ENCODE measurements at places on chromosomes 5 and 9.

DNA sequence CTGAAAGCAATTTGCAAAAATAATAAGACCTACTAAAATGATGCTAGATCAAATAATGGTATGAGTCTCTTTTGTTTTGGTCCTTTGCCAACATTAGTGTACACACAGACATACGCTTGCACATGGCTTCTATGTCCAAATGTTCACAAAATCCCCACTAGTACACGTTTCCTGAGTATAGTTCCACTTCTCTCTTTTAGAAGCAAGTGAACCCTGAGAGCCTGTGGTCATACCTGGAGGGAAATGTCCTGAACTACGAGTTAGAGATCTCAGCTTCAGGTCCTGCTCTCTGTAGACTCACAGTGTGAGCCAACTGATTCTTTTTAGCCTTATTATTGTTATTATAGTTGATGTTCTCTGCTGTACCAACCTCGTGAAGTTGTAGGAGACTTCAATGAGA is 47.3 kb upstream of the ACTBL2 start:
- no peak for DNase-seq

DNA sequence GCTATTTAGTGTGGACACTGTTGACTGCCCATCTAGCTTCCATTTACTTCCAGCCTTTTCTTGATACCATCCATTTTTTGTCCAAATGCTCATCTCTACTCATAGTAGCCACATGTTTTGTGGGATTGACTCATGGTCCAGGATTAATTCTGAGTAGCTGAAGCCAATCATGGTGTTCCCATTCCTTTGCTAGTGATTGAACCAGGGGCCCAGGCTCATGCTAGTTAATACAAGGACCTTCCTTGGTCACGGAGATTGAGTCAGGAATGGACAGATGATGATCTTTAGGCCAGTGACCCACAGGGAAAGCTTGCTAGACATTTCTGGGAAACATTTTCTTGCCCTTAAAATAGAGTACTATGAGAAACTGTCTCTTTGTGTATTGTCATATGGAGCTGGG is 272.9 kb upstream of the RIOK2 start:
- no peak for DNase-seq

GRCh38 chr5:180090769-180091546 is 19.4 kb upstream of the RNF130 start:
- no peak for DNase-seq

DNA sequence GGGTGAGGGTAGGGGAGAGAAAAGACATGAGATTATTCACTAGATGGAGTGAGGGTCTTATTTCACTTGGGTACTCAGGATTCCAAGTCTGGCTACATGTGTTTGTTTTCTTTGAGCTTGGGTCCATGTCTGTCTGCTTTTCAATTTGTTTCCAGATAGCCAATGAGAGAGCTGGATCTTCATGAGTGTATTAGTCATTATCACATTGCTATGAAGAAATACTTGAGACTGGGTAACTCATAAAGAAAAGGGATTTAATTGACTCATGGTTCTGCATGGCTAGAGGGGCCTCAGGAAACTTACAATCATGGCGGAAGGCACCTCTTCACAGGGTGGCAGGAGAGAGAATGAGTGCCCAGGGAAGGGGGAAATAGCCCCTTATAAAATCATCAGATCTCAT is 196.8 kb upstream of the TRIM32 start:
- no peak for DNase-seq

DNA sequence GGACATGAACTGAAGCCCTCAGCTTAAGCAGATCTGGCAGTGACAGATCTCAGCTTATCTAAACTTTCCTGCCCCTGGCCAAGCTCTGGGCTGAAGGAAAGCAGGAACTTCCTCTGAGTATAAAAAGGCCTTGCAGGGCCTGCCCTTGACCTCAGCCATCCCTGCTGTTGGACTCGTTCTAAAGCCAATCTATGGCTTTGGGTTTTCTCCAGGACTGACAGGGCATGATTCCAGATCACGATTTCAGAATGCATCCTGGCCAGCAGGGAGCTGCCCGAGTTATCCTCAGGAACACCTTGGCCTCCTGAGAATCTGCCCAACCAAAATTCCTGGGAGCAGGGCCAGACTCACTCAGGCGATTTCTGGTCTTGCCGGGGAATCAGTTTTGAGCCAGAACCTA is 502.7 kb downstream of the TLE4 start:
- DNase-seq: no peak

DNA sequence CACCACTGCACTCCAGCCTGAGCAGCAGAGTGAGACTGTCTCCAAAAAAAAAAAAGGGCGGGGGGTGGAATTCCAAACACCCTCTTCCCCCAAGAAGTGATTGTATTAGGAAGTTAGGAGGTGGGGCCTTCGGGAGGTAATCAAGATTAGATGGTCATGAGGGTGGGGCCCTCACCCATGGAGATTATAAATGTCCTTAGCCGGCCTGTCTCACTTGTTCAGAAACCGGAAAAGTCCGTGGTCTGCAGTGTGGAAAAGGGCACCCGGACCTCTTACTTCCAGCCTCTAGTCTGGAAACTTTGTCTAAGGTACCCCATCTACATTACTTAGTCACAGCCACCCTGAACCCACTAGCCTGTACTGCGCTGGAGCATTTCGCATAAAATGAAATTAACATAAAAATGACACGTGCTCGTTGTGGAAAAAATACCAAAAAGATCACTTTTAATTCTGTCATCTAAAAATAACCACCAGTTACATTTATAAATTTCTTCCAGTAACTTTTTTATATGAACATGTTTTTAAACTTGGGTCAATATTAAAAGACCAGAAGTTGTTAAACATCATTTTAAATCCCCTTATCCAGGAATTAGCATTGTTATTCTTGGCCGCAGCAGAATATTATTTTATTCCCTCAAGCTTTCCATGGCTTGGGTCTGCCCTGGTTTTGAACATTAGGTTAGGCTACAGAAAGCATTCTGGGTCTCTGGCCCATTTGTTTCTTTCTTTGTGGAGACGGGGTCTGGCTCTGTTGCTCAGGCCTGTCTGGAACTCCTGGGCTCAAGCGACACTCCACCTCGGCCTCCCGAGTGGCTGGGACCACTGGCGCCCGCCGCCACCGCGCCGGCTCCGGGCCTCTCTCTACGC is 1.2 kb upstream of the CKS2 start:
- no peak for DNase-seq

- DNase-seq: no peak
Measured at GRCh38 chr9:129344641-129345495, 166.8 kb upstream of the IER5L start.

GRCh38 chr5:76175051-76175666 is 92.0 kb downstream of the SV2C start:
- peak; percentile 61 for DNase-seq

DNA sequence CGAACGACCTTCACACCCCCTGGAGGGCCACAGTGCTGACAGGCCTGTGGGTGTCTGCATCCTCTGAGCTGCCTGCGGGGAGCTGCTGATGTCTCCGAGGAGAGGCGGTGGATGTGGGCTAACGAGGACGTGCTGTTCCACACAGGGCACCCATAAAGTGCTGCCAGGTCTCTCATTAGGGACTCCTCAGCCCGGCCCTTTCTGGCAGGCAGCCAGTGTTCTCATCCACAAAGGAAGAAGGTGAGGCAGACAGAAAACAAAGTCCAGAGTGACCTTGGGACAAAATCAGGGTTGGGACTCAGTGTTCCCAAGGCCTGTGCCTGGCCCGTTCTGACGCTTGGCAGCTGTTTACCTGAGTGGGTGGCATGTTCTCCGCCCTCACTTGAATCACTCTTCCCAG is 29.3 kb downstream of the CARTPT start:
- no peak for DNase-seq

DNA sequence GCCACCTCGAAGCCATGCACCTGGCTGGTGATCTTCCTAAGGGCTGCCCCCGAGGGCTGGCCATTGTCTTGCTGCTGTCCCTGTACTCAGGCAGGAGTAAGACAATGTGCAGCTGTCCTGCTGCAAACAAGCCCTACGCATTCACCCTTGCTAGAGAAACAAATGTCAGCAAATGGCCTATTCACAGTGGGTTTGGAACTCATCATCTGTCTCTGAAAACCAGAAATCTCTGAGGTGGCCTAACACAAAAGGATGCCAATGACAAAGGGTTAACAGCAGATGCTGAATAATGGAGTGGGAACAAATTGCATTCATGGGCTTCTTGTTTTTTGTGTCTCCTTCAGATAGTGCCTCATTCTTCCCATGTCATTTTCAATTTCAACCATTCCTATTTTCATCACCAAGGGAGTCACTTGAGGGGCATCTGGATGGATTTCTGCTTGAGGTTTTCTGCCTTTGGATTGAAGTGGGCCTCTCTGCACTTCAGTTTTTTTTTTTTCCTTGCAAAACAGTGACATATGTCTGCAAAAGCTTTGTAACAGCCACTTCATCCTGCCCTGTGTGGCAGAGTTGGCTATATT is 261.6 kb upstream of the VLDLR start:
- no peak for DNase-seq

DNA sequence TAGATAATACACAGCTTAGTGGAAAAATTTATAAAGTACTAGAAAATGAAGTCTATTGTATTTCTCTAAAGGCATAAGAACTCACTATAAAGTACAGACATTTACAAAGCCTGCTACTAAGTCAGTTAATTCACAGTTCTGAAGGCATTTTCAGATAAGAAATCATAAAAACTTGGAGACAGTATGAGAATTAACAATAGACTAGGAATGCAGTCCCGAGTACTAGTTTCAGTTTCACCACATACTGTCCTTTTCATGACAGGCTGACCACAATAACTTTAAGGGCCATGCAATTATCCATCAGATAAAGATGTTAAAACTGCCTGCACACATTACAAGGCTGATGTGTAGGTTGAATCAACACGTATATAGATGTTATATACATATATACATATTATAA is 362.6 kb upstream of the SMC2 start:
- DNase-seq: no peak

DNA sequence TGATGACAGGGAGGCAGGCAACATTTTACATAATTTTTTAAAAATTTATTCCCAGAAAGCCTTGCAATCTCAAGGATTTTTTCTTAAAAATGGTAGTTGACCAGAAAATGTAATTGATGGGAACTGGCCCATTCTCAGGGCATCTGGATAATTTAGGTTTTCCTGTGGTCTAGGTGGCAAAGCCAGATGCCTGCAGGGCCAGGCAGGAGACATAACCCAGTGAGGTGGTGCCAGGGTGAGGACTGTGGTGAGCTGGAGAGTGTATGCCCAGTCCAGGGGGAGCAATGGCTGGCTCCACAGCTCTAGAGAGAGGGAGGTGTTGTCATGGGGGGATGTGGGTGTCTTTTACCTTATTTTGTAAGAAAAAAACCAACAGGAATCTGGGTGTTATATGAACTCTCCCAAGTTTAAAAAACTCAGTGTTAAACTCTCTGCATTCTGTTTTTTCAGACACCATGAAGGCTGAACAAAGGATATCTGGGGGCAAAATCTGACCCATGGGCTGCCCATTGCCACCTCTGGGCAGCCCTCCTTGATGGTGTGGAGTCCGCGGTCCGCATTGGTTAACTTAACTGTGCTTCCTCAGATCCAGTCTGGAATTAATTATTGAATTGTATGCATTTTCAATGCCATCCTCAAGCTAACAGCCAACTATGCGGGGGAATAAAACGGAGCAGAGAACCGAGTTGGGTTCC is 43.9 kb downstream of the BOD1 start:
- DNase-seq: no peak

- no peak for DNase-seq
Measured at GRCh38 chr5:74919041-74919440, 52.9 kb upstream of the FAM169A start.

- no peak for DNase-seq
Measured at GRCh38 chr9:34589636-34590380, at the start of gene CNTFR. Gene CNTFR (minus strand): TSS chr9:34589724. CDS start chr9:34568981, 20,743 bp downstream.

- no peak for DNase-seq
Measured at GRCh38 chr5:80195837-80196400, 59.9 kb downstream of the SERINC5 start.

- DNase-seq: no peak
Measured at GRCh38 chr9:72826996-72827949, 125.6 kb downstream of the ALDH1A1 start.

- DNase-seq: no peak
Measured at GRCh38 chr9:98584059-98584458, 124.7 kb downstream of the GABBR2 start.

DNA sequence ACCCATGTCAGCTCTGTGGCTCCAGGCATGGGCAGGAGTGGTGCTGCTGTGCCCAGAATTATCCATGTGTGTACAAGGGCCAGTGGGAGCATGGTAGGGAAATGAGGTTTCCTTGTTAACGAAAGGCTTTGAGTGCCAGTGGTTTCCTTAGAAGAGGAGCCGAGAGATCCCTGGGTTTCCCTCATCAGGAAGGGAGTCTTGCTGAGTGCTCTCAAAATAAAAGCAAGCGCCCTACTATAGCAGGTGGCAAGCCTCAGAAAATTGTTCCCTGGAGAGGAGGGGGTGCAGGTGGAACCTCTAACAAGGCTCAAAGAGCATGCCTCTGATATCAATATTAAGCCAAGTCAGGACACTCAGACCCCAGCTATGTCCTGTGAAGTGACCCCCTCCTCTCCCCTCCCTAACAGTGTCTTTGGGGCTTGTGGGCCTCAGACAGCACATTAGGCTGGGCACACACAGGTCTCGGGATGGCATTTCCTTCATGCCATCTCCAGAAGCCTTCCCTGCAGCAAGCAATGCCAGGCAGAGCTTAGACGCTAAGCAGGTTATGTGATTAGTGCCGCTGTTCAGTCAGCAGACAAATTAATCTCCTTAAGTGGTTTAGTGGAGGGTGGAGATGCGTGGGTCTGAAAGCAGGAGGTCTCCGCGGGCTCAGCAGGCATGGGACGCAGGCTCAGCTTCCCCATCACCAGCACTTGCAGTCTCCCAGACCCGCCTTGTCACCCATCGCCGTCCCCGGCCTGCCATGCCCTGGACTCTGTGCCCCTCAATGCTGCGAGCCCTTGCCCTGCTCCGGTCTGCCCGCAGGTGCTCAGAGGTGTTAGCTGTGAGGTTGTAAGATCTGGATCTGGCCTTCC is 60.0 kb upstream of the RARS1 start:
- no peak for DNase-seq

- DNase-seq: peak; percentile 66
Measured at GRCh38 chr9:19999491-20000057, 210.7 kb upstream of the SLC24A2 start.

Measured in stimulated activated CD4-positive, alpha-beta T cell treated with anti-CD3 and anti-CD28 coated beads, Interleukin-2, amount 100 ng/mL, for 24 hours (primary cell).